ENCODE measurements at places on chromosomes 4 and X.

GRCh38 chr4:112175840-112176239, 30.6 kb downstream of the FAM241A start:
- no peak for DNase-seq

DNA sequence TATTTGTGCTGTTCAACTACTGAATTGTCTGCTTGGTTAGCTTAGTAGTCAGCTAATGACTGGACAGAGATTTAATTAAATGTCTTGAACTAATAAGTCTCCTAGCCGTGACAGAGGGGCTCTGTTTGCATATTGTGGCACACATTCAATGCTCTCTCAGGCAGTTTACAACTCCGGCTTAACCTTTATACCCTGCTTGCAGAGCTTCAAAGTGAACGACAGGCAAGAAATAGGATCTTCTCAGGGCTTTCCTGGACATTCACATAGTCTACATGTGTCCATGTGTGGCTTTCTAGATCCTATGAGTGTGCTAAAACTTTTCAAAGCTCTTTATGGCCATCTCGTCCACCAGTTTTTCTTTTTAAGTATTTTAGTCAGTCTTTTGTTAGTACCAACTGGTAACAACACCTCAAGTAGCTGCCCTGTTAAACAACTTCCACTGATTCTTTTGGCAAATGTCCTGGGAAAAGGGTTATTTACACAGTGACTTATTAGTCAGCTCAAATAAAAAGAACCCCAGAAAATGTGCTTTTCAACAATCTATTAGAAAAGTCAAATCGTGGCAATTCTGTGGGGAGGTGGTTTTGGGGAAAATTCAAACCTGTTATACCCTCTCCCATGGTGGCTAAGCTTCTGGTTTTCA, 28.6 kb downstream of the OR13H1 start:
- no peak for DNase-seq

DNA sequence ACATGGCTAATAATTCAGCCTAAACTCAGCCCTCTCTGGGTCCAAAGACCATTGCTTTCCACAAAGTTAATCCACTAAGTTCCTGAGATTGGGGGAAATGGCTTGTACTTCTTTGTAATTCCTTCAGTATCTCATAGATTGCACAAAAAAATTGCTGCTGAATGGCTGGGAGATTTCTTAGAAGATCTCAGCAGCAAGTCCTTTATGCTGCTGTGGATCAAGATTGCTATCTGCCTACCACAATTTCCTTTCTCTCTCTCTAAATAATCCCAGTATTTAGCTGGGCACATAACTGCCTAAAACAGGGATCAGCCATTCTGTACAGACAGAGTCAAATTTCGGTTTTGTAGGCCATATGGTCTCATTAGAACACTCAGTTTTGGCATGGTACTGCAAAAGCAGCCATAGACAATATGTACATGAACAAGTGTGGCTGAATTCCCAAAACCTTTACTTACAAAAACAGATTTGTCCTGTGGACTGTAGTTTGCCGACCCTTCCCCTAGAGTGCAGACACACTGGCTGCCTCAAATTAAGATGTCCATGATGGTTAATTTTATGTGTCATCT, 18.5 kb upstream of the HOPX start:
- DNase-seq = no peak

DNA sequence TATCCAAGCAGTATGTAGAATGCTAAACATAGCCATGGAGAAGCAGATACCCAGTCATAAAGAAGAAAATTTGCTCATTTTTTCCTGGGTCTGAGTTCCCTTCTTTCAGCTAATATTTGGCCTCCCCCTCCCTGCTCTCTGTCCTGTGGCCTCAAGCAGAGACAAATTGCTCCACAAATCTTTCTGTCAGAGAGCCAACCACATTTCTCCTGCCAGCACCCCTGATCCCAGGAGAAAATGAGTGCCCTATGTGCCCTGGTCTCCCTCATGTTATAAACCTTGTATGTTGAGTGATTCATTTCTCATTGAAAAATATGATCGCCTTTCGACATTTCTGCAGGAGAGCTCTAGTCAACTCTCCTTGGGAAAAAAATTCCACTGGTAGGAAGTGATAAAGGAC, 82.0 kb downstream of the TMEM156 start:
- DNase-seq = peak; percentile 57

- no peak for DNase-seq
Measured at GRCh38 chr4:70313736-70314135, 21.0 kb upstream of the CABS1 start.

DNA sequence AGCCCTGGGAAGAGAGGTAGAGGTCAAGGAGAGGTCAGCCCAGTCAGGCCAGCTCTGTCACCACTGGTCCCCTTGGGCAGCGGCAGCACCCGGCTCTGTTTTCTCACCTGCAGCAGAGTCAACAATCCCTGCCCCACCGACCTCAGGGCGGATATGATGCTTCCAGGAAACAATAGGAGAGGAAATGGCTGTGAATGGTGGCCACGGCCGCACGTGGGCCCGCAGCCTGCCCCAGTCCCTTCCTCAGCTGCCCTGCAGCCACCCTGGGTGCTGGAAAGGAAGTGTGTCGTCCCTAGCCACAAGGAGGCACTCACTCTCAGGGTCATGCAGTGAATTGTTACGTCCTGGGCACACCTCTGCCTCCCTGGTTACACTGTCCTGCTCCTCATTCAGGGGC, 92.5 kb upstream of the ENPP6 start:
- no peak for DNase-seq

GRCh38 chr4:6402566-6403399, 69.6 kb downstream of the PPP2R2C start:
- no peak for DNase-seq

GRCh38 chrX:131626681-131627296, 82.9 kb downstream of the OR13H1 start:
- DNase-seq = no peak

- DNase-seq = no peak
Measured at GRCh38 chr4:7652451-7652881, 217.7 kb upstream of the PSAPL1 start.

DNA sequence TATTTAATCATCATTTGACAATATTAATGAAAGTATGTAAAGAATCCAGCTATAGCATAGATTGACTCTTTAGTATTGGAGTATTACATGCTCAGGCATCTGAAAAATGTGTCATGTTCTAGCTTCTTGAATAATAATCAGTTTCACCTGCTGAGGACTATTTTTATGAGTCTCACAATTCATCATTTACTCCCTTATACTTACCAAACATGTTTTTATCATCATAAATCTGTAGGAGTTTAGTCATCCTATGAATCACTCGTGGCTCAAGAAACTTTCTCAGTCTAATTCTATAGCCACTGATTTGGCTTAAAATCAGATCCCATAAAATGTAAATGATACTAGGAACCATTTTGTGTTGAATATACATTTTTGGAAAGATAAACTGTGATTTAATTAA, 1616.1 kb downstream of the C4orf33 start:
- DNase-seq = peak; percentile 79

GRCh38 chr4:110472583-110473329, 3.2 kb upstream of the ENPEP start:
- DNase-seq = peak; percentile 45

DNA sequence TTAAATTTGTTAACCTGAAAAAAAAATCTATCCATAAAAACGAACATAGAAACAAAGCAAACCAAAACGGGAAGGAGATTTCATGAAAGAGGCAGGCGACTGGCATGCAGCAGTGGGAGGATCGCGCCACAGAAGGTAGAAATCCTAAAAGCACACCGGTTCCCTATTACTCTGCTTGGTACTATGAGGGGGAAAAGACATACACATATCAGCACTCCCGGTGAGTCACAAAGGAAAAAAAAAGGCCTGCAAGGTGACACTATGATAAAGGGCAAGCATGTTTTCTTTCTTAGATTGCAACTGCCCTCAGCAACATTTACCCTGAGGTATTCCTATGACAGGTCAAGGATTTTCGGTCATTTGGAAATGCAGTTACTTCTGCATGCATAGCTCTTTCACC, 60.6 kb upstream of the NAP1L5 start:
- no peak for DNase-seq

- DNase-seq = no peak
Measured at GRCh38 chr4:80876810-80877209, 153.7 kb upstream of the BMP3 start.

GRCh38 chr4:165489786-165490185, 111.0 kb downstream of the CPE start:
- DNase-seq = no peak

DNA sequence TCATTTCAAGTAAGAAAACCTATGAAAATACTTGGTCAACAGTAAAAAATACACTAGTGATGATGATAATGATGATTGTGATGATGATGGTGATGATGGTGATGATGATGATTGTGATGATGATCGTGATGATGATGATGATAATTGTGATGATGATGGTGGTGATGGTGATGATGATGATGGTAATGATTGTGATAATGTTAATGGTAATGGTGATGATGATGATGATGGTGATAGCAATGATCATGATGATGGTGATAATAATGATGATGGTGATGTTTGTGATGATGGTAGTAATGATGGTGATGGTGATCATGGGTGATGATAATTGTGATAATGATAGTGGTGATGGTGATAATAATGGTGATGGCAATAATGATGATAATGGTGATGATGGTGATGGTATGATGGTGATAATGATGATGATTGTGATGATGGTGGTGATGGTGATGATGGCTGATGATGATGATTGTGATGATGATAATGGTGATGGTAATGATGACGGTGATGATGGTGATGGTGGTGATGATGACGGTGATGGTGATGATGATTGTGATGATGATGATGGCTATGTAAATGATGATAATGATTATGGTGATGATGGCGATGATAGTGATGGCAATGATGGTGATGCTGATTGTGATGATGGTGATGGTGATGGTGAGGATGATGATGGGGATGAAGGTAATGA, 62.1 kb downstream of the VCX3A start:
- no peak for DNase-seq

- peak; percentile 93 for DNase-seq
Measured at GRCh38 chrX:16484338-16484737, 165.6 kb upstream of the S100G start.

GRCh38 chr4:155544547-155544946, 122.1 kb upstream of the GUCY1A1 start:
- DNase-seq = no peak

GRCh38 chrX:24148535-24149350, 786 bp upstream of the ZFX start:
- DNase-seq = peak; percentile 88

GRCh38 chr4:78767350-78767749, 8.8 kb upstream of the BMP2K start:
- DNase-seq = no peak

- DNase-seq = peak; percentile 74
Measured at GRCh38 chr4:185559915-185560281, 24.6 kb upstream of the PDLIM3 start.

- DNase-seq = no peak
Measured at GRCh38 chr4:4755306-4755705, 104.2 kb upstream of the MSX1 start.

GRCh38 chr4:87632469-87632868, 17.6 kb upstream of the DMP1 start:
- DNase-seq = no peak

- DNase-seq = no peak
Measured at GRCh38 chr4:104492183-104492771, 2.4 kb downstream of the CXXC4 start.

- no peak for DNase-seq
Measured at GRCh38 chrX:123358457-123358856, 174.4 kb downstream of the GRIA3 start.

- no peak for DNase-seq
Measured at GRCh38 chrX:10158279-10159144, 1.7 kb downstream of the CLCN4 start.

DNA sequence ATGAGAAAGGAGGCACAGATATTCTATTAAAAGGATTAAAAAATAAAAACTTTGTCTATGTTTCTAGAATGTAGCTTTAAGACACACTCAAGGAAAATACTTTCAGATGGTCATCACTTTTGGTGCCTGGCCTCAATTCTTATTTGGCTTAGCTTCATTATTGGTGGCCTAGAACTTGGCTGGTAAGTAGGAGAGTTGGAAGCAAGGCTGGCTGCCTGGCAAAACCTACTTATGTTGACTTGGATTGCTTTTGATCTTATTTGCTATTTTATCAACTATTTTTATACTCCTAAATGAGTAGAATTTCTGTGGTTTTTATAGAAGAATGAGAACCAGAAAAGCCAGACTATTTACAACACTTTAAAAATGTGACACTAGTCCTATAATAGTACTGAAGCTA, 35.3 kb upstream of the JADE3 start:
- DNase-seq = no peak

DNA sequence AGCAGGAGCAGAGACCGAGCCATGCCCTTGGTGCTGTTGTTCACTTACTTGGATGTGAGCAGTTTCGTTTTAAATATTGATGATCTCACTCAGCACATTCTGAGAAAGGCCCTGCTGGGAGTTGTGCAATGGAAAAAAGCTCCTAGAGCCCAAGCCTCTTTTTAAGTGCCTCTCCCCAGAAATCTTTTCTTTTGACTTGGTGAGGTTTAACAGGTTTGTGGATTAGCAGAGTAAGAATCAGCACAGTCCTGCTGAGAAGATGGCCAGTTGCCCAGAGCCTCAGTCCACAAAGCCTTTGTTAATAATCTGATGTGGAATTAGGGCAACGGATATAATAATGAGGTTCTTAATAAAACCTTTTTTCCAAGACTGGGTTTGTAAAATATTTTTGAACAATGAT, 157.5 kb upstream of the ATP6AP2 start:
- DNase-seq = peak; percentile 21

- peak; percentile 42 for DNase-seq
Measured at GRCh38 chrX:10507181-10507580, 113.2 kb downstream of the MID1 start.

- no peak for DNase-seq
Measured at GRCh38 chr4:78441756-78442155, 109.8 kb upstream of the ANXA3 start.

- DNase-seq = no peak
Measured at GRCh38 chrX:19381326-19381725, 37.6 kb downstream of the PDHA1 start.

DNA sequence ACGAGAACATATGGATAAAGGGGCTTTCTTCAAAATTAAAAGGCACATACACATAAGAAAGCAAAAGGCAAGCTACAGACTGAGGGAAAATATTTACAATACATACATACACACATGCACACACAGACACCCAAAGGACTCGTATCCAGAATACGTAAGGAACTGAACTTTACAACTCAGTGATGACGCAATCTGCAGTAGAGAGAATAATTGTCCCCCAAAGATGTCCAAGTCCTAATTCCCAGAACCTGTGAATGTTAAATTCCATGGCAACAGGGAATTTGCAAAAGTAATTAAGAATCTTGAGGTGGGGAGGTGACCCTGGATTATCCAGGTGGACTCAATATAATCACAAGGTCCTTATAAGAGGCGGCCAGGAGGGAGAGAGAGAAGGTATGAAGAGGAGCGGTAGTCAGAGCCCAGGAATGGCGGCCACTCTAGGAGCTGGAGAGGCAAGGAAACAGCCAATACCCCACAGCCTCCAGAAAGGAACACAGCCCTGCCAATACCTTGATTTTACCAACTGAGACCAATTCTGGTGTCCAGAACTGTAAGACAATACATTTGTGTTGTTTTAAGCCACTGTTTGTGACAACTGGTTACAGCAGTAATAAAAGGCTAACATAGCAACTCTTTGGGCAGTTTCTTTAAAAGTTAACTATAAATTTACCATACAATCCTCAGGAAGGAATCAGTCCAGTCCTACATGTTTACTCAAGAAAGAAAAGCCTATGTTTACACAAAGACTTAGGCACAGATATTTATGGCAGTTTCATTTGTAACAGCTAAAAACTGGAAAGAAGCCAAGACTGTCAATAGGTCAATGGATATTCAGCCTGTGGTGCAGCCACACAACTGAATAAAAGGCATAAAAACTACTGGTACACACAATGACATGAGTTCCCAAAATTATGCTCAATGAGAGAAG, 27.3 kb upstream of the STS start:
- no peak for DNase-seq

GRCh38 chr4:112515198-112516065, 548 bp downstream of the NEUROG2 start:
- DNase-seq = no peak

Data from fibroblast of skin of right quadriceps (primary cell).